Stimulated activated naive CD4-positive, alpha-beta T cell treated with Interleukin-2 at 50 U/mL for 16 hours (primary cell): ENCODE measurements at places on chromosomes 12 and 14.

DNA sequence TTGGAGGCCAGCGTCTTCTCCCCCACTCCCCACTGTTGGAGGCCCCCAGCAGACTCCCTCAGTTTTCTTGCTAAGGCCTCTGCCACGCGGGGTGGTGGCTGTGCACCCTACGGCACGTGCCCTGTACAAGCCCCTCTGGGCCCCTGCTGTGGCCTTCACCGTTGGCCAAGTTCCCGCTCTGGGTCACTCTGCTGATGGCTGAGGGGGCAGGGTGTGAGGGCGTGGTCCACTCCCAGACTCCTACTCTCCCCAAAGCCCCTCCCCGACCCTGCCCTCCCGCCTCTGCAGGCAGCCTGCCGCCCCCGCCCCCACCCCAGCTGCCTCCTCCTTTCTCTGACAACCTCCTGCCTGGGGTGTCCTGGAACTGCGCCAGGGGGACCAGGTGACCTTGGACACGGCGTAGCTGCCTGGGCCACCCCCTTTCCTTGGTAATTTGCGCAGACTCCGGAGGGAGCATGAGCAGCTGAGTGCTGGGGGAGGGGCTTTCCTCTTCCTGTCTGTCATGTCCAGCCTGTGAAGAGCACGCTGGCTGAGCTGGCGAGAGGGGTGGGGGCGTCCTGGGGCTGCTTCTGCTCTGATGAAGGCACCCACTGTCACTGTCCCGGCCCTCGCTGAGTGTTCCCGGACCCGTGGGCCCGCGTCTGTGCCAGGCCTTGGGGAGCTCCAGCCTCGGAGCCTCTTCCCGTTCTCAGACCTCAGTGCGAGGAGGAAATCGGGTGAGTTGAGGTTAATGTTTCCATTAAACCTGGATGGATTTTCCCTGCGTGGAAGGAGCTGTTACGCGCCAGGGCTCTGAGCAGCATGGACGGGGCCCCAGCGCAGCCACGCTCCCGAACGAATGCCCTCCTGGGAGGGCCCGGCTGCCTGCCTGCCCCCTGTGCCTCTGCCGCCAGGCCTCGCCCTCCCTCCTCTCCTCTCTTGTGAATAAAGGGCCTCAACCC is 85.0 kb downstream of the KIF26A start:
- DNase-seq = no peak

GRCh38 chr12:6230321-6231110 is 30.3 kb downstream of the CD9 start:
- peak; percentile 60 for DNase-seq

DNA sequence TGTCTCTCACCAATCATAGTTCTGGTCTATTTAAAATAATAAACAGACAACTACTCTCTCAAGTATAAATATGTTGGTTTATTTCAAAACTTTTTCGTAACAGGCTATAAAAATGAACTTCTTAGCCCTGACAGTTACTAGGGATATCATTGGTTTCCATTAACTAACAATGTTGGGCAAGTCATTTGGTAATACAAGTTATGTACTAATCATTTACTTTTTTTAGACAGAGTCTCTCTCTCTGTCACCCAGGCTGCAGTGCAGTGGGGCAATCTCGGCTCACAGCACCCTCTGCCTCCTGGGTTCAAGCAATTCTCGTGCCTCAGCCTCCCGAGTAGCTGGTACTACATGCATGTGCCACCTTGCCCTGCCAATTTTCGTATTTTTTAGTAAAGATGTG is 14.6 kb upstream of the KANSL2 start:
- no peak for DNase-seq

DNA sequence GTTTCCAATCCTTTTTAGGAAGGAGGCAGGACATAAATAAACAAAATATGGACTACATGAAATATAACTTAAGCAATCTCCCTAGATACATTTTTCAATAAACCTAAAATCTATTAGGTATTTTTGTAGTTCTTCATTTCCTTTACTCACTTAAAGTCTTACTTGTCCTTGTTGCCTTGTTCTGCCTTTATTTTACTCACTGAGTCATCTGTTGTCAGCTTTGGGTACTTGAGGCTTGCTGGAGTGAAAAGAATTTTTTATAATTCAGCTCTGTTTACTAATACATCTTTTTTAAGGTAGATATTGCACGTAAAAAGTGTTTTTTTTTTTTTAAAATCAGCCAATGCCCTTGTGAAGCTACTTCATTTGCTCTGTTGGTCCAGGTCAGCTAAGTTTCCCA is 216.2 kb downstream of the PELI2 start:
- no peak for DNase-seq

- DNase-seq = no peak
These were observed 109.2 kb downstream of the PRMT8 start for GRCh38 chr12:3600039-3600720.

DNA sequence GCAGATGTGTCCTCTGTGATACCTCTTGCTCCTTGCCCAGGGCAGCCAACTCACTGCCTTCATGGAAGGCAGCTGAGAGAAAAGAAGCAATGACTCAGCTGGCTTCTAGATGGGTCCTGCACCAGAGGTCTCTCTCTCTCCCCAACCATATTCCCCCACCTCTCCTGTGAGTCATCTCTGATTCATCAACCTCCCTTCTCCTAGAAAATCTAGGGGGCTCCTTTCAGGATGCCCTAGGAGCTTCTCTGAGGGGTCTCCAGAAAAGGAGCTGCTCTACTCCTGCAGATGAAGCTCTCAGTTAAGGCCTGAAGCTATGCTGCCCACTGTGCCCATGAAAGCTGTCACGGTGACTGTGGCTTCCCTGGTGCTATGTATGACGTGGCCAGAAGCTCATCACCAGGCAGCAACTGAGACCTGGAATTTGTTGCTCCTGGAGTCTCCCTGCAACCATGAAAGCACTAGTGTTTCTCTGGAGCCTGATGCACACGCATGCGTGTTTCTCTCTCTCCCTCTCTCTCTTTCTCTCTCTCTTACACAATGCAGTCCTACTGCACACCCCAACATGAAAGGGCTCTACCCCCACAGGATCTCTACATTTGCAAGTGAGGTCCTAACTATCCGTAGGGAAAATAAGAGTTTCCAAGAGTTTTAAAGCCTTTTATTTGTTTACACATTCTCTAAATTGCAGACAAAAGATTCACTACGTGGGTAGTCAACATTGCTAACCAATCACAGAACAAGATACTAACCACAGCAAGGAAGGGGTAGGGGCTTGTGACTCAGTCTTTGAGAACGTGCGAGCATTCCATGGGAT is 285.3 kb downstream of the DPF3 start:
- DNase-seq = no peak

- no peak for DNase-seq
These were observed 102.9 kb upstream of the FSCB start for GRCh38 chr14:44609876-44610510.

- DNase-seq = no peak
These were observed 23.2 kb downstream of the HAL start for GRCh38 chr12:95972832-95973456.

- DNase-seq = no peak
These were observed 46.8 kb upstream of the MAX start for GRCh38 chr14:65149116-65149515.

- no peak for DNase-seq
These were observed 59.7 kb downstream of the TRPV4 start for GRCh38 chr12:109773384-109774011.
